Stimulated activated CD8-positive, alpha-beta memory T cell treated with anti-CD3 and anti-CD28 coated beads, Interleukin-15, amount 100 ng/mL, for 1 hour (primary cell): ENCODE measurements at places on chromosomes 6 and 20.

DNA sequence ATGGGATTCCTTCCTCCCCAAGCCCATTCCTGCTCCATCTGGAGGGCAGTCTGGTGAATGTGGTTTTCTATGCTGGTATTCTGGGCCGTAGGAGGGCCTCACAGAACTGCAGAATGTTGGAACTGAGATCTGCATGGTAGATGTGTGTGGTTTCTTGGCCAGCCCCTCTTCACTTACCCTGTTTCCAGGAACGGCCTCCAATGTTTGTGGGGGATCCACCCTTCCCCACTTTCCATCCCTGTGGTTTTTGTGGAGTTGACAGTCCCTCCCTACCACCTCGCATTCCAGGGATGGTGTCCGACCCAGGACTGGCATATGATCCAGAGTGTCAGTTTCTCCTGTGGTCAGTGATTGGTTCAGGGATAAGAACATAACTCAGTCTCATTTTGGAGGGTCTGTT lies 26.7 kb upstream of the TMEM14A start:
- DNase-seq = no peak

GRCh38 chr20:24584538-24585356 lies 115.3 kb downstream of the SYNDIG1 start:
- no peak for DNase-seq

- DNase-seq = no peak
Observed at GRCh38 chr6:105884426-105884825, 201.7 kb upstream of the PRDM1 start.

DNA sequence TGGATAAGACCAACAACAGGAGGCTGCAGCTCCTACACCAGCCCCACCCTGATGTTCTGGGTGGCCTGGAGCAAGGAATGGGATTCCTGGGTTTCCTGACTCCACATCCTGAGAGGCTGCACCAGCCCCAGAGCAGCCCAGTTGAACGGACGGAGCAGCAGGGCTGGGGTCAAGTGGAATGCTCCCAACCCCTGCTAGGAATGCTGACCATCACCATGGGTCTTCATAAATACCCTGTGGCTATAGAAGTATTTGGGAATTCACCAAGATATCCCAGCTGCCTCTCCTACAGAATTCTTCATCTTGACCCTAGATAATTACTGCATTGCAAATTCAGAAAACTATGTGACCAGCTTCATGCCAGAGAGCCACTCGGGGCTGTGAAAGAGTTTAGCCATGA lies 180.3 kb downstream of the THBS2 start:
- DNase-seq = no peak
